ENCODE measurements at places on chromosomes 7 and 10.

GRCh38 chr7:43196379-43196778 is 83.9 kb downstream of the HECW1 start:
- peak; percentile 16 for DNase-seq

DNA sequence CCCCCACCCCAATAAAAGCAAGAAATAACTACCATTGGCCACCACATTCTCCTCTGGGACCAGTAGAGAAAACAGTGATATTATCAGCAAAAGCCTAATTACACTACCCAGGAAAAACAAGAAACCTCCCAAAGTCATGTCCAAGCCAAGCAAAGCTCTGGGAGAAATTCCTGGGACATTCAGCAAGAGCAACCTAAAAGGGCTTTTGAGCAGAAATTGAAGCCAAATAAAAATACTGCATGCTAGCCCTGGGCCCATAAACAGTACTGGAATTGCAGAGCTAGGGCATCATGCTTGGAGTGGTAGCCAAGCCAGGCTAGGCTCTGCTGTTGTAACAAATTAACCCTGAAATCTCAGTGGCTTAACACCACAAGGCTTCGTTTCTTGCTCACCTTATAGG is 347.9 kb downstream of the LRMDA start:
- no peak for DNase-seq

GRCh38 chr7:132390705-132391104 is 185.6 kb downstream of the PLXNA4 start:
- DNase-seq, result peak; percentile 86

DNA sequence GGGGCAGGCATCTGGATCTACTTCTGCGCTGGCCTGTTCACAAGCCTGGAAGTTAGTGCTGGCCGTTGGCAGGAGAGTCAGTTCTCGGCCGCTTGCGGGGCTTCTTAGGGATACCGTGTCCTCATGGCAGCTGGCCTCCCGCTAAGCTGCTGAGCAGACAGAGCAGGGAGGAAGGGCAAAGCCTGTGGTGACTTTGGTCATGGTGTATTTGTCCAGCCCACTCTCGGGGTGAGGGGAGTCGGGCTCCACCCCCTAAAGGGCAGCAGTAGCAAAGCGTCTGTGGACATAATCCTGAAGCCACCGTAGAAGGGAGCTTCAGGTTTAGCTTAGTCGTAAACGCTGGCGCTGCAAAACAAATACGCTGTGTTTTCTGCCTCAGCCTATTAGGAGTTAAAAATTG is 12.2 kb downstream of the UBE3C start:
- peak; percentile 77 for DNase-seq

DNA sequence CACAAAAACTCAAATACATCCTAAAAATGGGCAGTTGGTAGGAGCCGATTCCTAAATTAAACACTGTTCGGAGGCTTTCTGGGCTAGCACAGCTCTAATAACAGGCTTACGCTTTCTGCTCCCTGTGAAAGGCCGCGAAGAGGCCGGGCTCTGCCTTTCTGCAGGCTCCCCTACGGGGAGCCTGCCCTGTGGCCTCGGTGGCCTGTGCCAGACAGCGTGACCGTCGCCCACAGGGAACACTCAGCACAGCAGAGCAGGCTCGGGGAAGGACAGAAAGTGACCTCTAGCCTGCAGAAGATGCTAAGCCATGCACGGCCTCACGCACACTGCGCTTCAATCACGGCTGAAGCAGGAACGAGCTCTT is 64.2 kb downstream of the DIP2C start:
- DNase-seq, result no peak

DNA sequence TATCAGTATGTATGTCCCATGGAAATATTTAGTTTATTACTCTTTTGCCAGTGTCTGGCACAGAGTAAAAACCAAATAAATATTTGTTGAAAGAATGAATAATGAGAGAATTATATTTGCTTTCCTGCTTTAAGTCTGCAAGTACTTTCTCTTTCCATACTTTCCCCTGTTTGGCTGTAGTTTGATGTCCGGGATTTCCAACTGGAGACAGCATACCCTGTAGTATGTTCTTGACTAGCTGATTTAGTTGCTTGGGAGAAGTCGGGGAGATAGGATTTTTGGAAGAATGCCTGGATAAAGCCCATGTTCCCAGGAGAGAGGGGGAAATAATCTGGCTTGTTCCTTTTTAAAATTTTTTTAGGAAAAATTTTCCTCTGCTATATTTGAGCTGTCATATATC is 516.1 kb downstream of the CCSER2 start:
- DNase-seq, result no peak

DNA sequence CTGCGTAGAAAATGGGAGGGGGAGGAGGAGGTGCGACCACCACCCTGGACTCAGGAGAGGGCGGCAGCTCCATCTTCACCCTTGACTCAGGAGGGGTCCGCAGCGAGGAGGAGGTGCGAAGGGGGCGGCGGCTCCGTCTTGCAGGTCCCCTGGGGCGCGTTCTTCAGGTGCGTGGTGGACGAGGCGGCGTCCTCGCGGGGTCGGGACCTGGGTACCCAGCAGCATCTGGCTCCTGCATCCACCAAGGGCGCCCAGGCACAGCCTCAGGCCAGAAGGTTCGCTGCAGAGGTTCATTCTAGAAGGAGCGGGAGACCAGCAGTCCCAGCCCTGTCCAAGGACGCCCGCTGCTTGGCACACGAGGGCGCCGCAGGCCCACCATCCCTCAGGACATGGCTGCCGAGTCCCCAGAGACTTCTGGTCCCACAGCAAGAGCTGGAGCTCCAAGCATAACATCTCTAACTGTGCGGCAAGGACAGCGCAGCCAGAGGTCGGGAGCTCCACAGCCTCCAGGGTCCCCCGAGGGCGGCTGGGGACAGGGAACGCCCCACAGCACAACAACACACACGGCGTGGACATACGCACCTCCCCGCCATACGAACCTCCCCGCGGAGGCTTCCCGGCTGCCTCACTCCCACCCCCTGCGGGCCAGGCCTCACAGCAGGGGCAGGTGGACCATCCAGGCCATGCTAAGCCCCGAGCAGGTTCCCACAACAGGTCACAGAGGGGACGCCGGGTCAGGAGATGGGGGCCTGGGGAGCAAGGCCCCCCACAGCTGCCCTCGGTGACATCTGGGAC is 16.8 kb upstream of the DPYSL4 start:
- DNase-seq, result no peak

- DNase-seq, result no peak
Observed at GRCh38 chr10:15309221-15309620, 61.9 kb downstream of the FAM171A1 start.

DNA sequence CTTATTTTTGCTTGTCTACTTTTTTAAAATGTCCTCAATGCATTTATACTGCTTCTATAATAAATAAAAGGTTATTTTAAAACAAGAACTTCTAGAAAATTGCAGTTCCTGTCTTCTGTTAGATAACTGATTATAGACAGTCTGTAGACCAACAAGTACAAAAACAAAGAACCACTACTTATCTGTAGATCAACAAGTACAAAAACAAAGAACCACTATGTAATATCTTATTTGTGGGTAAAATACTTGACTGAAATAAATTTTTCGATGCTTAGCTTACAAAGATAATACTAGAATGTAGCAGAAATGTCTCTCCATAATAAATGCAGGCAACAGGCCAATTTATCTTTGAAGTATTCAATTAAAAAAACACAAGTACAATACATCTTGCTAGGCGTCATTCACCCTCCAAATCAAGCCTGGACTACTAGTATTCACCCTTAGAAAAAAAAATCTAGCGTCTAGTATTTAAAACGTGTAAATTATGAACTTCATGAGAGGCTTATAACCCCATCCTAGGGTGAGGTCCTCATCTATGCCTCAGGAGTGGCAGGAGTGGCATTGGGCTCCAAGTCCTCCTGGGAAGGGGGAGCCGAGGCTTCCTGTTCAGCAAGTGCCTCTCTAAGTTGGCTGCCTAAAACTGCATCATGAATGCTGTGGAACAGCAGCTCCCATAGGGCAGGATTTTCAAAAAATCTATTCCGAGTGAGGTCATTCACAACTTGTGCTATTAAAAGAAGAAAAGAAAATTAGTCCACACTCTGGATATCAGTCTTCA is 26.6 kb downstream of the PSMC2 start:
- no peak for DNase-seq

GRCh38 chr10:52814506-52814905 is 41.9 kb upstream of the MBL2 start:
- DNase-seq, result no peak

DNA sequence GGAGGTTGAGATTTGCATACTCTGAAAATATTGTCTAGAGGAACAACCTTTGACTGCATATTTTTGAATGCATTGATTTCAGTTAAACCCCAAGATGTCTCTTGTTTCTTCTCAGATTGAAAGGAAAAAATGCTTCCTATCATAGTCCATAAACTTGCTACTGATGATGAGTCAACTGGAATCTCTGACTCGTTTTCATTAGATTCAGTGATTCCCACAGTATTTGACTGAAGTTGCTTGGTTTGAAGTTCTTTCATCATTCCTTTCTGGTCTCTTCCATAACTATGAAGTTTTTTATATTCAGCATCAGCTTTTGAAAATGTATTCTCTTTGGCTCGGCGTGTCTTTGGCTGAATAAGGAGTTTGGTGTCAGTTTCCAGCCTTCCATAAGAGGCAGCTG is 10.7 kb downstream of the PEX1 start:
- peak; percentile 5 for DNase-seq

- no peak for DNase-seq
Observed at GRCh38 chr7:46576950-46577349, 655.9 kb upstream of the IGFBP3 start.

DNA sequence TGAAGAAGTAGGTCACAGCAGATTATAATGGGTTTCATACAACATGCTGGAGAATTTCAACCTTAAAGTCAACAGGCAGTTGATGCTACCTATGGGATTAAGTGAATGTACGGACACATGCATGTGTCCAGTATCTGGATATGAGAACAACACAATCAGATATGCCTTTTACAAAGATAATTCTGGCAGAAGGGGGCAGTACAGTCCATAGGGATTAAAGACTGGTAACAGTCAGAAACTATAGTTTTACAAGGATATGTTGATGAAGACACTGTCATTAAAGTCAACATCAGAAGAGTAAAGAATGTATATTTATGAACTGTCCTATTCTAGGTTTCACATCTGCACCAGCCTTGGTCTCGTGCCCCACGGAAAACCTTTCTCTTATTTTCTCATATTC is 41.5 kb downstream of the ANKMY2 start:
- DNase-seq, result no peak

- DNase-seq, result no peak
Observed at GRCh38 chr7:10588084-10588483, 385.6 kb upstream of the PHF14 start.

GRCh38 chr7:138979226-138979979 is 1.8 kb downstream of the KIAA1549 start:
- DNase-seq, result no peak

DNA sequence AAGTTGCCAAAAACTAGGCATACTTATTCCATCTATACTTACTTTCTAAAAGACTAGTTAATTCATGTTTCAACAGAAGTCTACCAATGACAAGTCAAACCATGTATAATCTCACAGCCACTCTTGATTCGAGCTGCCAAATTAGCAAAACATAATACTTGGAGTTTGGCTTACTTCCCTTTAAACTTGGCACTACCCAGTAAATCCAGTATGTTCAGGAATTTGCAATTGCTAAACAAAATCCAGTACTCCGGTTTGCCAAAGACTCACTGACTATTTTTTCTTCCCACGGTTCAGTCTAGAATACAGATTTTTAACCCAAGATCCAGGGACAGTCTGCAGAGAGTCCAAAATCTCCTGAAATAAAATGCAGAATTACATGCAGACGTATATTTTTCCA is 4.6 kb downstream of the OAT start:
- DNase-seq, result peak; percentile 11

DNA sequence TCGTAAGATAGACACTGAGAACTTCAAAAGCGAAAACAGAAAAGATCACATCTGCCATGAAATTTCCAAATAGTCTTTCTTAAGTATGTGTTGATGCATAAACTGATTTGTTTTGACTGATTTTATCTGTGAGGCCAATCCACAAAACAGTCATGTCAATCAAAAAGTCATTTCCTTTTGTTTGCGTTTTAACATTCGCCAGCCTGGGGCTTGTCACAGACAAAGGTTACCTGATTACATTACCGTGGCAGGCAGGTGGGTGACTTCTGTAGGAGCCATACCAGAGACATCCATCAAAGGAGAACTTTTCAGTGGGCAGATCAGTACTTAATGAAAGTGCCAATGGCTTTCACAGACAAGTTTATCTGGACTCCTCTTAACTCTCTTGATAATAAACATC is 45.5 kb upstream of the BET1 start:
- DNase-seq, result no peak

DNA sequence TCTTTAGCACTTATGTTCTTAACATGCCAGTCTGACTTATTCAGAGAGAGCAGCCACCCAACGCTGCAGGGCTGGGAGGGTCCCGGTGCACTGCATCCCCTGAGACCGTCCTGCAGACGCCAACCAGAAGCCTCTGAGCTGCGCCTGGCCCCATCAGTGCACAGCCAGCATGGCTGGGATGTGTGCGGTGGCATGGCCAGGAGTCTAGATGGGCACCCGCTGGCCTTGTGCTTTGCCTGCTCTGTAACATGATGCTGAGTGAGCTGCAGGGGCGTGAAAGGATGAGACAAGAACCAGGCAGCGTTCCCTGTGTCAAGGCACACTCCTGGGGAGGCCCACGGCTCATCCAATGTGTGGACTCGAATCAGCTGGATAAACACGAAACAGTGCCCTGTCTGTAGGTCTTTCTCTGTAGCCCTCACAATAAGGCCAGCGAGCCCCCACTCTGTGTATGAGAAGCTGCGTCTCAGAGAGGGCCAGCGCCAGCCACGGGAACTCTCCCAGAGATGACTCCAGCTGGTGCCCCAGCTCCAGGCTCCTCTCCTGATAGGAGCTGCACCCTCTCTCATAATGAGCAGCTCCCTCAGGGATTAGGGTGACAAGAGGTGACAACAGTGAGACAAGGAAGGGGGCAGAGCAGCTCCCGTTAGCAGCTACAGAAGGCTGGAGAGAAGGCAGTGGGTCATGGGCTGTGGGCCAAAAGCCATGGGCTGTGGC is 96.8 kb downstream of the TNS3 start:
- DNase-seq, result peak; percentile 43

GRCh38 chr7:26584987-26585665 is 279.3 kb downstream of the SKAP2 start:
- no peak for DNase-seq

GRCh38 chr7:45000093-45001032 is at the start of gene CCM2:
Gene CCM2 (plus strand): TSS chr7:45000201. CDS start chr7:45000334, 133 bp downstream.
- DNase-seq, result peak; percentile 31

GRCh38 chr10:28397229-28397628 is 94.4 kb upstream of the MPP7 start:
- DNase-seq, result no peak

All from astrocyte of the spinal cord (primary cell).